ENCODE measurements at places on chromosomes 6 and 20. TPM values are rescaled to one million over a fixed set of nuclear protein-coding genes. Genes with fewer than 3 reads are reported as not detected.

DLL1 gene
- 0.18 TPM for total RNA-seq

COL21A1 gene
- not detected for total RNA-seq

MUC22 gene
- not detected for total RNA-seq

ADRM1 gene
- total RNA-seq: 255 TPM

PLCB4 gene
- total RNA-seq: 2.4 TPM

DEFB125 gene
- total RNA-seq: not detected
